KBM-7 (cell line): ENCODE measurements at places on chromosomes 3 and 15.

- no peak for DNase-seq
Measured at GRCh38 chr15:59099162-59099685, 5.7 kb upstream of the CCNB2 start.

DNA sequence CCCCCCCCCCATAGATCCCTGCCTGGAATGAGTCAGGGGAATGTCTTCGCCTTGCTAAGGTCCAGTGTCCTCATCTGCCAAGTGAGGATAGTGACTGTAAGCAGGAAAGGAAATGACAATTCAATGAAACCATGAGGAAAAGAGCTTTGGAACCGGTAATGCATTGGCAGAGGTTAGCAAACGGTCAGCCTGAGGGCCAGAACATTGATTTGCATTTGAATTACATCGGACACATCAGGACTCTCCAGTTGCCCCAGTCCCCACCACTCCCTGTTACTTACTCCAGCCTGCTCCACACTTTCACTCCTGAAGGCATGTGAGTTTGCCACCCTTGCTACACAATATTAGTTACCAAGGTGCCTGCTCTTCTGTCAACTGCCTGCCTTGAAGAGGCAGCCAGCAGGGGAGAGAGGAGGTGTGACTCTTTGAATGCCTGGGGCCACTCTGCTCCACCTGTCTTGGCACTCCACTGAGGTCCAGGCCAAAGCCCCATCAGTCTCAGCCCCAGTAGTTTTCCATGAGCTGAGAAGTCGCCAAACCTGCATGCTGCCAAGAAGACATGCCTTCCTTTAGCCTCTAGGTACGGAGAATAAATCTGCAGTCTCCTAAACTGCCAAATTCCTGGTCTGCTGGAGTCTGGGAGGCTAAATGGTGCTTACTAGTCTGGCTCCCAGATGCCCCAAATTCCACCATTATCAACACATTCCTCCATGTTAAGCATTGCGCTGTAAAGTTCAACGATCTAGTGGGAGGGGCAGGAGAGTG is 191.7 kb upstream of the TLE3 start:
- DNase-seq: no peak

DNA sequence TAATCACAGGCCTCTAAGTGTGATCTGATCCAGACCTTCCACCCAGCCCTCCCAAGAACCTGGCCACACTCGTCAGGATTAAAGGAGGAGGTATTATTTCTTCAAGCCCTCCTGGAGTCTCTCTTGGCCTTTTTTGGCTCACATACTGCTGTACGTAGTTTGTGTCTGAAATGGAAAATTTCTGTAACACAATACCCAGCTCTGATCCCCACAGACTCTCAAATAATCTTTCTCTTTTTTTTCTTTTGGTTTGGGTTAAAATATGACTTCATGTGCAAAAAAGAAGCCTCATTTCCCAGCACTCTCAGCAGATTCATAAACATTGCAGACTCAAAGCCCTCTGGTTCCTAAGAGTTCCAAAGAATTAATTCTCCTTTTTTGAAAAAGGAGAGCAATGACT is 96.5 kb upstream of the PHLDB2 start:
- DNase-seq: no peak

GRCh38 chr15:70609889-70610288 is 153.5 kb downstream of the UACA start:
- no peak for DNase-seq

- DNase-seq: no peak
Measured at GRCh38 chr3:29922992-29923746, 642.3 kb downstream of the RBMS3 start.

DNA sequence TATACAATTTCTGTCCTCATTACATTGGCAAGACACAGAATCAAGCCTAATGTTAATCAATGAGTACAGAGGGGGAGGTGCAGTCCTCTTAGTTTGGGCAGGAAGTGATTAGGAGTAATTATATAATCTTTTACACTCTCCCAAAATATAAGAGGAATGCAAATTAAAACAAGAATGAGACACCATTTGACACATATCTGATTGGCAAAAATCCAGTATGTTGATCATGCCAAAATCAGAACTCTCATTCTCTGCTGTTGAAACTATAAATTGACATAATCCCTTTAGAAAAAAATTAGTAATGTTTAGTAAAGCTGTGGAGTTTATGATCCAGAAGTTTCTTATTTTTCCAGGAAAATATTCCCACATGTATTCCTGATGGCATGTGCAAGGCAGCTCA is 373.4 kb downstream of the EPHA6 start:
- no peak for DNase-seq

GRCh38 chr3:13028010-13028821 is 45.0 kb downstream of the IQSEC1 start:
- DNase-seq: no peak

- DNase-seq: no peak
Measured at GRCh38 chr3:98885851-98886250, 15.6 kb downstream of the DCBLD2 start.

- DNase-seq: no peak
Measured at GRCh38 chr3:37141676-37142075, 32.7 kb downstream of the LRRFIP2 start.

GRCh38 chr3:94071713-94072284 is 8.9 kb downstream of the NSUN3 start:
- DNase-seq: no peak

GRCh38 chr3:129081503-129081902 is 20.9 kb downstream of the GP9 start:
- DNase-seq: no peak

DNA sequence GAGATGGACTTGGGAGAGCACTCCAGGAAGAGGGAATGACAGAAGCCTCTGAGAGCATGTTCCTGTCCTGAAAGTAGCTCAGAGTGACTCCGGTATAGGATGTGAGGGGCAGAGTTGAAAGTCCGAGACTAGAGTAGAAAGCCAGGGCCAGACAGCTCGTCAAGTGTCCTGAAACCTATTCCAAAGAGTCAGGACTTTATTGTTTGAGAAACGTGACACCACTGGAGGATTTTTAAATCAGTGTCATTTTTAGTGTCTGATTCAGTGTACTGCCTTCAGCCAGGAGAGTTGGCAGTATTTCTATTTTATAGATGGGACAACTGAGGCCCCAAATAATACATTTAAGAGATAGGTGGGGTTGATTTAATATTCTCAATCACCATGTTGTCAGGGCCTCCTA is 1.6 kb upstream of the RBMS3 start:
- no peak for DNase-seq

GRCh38 chr3:22745321-22745720 is 457.8 kb upstream of the UBE2E2 start:
- DNase-seq: no peak

DNA sequence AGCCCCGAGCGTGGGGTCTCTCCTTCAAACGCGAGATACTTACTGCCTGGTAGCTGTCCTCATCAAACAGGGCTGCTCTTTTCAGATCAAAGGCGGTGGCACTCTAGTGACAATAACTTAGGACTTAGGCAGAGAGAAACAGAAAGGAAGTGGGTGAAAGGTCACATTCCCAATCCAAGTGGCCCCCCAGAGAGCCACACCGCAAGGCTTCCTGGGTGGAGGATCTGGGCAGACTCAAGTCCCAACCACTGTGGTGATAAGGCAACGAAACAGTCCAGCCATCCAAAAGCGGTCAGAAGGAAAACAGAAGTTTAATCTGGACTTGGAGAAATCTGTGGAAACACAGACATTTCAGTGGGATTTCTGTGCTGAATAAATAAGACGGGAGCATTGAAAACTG is 227.2 kb downstream of the ADAMTS17 start:
- no peak for DNase-seq

- DNase-seq: no peak
Measured at GRCh38 chr3:46667657-46668056, 25.8 kb downstream of the ALS2CL start.
